NCI-H1930 (cell line): ENCODE measurements at places on chromosomes 4 and X.

- DNase-seq, result no peak
Measured at GRCh38 chr4:16225167-16225862, 956 bp downstream of the TAPT1 start.

GRCh38 chrX:123797543-123798447, 62.1 kb upstream of the XIAP start:
- no peak for DNase-seq

DNA sequence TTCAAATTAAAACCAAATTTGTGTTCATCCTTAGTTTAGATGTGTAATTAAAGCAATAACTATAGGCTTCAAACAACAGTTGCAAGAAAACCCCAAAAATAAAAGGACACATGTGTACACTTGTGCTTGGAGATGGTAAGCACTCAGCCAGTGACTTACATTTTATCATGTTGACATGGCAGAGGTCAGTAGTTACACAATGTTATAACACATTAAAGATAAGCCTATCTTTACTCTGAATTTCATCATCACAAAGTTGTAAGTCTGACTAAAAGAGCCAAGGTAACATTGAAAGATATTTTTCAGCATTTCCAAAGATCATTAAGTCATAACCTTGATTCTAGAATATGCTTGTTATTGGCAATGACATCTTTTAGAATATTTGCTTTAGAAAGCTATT, 98.5 kb upstream of the PNPLA4 start:
- DNase-seq, result no peak

DNA sequence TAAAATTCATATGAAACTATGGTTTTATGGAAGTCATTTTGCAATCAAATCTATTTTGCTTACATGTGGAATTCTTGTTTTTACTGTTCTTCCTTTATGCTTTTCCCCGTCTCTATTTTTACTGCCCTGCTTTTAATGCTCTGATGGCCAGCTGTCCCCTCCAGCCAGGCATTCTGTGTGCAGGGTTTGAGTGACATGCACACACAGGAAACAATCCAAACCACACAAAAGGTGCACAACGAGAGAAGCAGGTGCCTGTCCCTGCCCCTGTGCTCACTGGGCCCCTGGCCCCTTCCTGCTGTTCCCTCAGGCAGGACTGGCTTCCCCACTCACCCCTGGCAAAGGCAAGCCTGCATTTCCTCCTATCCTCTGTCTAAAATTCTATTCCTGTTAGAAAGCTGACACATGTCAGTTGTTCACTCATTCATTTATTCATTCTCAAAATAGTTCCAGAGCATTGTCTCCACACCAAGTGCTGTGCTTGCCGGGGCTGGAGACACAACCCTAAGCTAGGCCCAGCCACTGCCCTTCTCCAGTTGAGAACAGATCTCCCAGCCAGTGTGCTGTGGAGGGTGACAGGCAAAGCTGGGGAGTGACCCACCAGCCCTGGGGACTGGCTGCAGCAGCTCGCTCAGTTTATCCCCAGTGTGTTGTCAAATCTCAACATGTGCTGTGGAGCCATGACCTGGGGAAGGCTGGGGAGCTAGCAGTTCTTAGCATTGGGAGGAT, 346.3 kb downstream of the FBXW7 start:
- DNase-seq, result no peak

DNA sequence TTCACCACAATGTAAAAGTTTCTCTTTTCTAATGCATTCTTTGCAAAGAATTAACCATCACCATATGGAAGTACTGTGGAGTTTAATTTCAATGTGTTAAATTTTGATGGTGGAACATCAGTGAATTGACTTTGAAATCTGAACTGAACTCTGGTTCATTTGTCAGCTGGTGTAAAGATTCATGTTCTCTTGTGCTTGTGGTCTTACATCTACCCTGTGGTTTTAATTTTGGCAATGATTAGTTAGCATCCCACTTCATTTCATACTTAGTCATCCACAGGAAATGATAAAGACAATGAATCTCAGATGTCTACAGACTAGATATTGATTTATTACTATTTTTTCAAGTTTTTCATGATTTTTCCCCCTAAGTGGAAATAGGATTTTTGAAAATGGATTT, 77.8 kb downstream of the GRID2 start:
- DNase-seq, result no peak

GRCh38 chr4:150944660-150945059, 70.4 kb downstream of the LRBA start:
- no peak for DNase-seq

GRCh38 chrX:88883200-88883599, 136.2 kb downstream of the CPXCR1 start:
- no peak for DNase-seq

DNA sequence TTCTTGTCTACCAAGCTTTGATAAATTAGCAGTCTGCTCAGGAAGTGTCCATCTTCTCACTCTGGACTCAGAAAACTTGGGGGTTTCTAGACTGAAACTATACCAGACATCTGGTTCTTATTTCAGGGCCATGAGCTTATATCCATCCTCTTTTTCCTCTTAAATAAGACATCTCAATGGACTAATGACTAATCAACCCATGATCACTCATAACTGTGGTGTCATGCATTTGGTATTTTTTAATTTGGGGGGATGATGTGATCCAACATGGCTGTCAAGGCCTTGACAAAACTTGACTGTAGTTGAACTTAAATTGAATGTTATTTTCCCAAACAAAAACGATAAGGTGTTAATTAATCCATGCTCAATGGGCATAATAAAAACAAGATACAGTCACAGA, 87.8 kb downstream of the GPRASP3 start:
- DNase-seq, result no peak

DNA sequence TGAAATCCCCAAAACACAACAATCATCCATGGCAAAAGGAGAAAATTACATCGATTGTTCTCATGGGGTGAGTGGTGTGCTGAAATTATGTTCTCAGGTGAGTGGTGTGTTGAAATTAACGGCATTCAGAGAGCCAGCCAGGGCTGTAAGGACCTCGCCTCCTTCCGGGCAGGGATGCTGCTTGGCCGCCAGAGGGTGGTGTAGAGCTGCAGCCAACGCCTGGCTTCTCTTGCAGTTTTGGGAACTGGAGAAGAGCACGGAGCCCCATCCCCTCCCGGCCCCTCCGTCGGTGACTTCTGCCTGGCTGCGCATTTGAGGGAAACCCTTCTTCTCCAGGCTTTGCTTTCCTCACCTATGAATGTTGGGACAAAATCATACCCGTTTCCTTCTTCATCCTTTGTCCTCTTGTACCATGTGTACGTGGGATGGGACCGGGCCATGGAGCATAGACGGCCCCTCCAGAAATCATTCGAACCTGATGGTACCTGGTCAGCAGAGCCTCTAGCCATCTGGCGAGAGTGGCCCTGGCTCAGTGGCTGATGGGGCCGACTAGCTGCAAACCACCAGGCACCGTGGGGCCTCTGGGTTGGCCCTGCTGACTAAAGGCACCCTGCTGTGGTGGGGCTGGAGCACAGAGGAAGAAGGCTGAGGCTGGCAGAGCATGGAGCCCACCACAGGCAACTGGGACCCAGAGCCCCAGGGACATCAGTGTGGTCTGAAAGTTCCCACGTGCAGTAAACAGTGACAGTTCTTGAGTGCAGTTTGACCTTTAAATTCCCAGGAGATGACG, 28.4 kb downstream of the TRMT44 start:
- DNase-seq, result no peak
